ENCODE measurements at places on chromosomes 11 and 22.
A peak's percentile ranks its signal among the peaks of the same experiment; 100 is the strongest.

GRCh38 chr11:62400760-62401159 is 18.1 kb upstream of the SCGB1A1 start:
- DNase-seq: no peak

- DNase-seq: no peak
Observed at GRCh38 chr11:17743808-17744119, 9.2 kb downstream of the KCNC1 start.

- DNase-seq: peak; percentile 72
Observed at GRCh38 chr11:124762105-124762623, at the start of gene ESAM. ESAM (minus strand) TSS chr11:124762290; CDS start chr11:124762154, 136 bp downstream.

DNA sequence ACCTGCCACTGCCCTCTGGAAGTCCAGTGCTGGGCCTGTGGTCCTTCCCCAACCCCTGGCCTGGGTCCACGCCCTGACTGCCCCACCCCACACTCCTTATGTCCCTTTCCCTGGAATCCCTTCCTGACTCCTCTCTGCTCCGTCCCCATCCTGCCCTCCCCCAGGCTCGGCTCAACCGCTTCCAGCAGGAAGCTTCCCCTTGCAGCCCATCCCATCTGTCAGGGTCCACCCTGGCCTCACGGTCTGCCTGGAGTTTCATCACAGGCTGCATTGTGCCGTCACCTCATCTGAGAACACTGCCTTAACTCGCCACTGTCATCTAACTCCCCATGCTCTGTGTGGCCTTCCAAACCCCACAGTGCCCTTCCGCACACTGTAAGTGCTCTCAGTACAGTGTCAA is 64.3 kb downstream of the NAT10 start:
- no peak for DNase-seq

Data from neural progenitor cell (in vitro differentiated cells).